Left renal cortex interstitium (tissue), 4 donors: ENCODE measurements at places on chromosomes 4 and X. TPM values are rescaled to one million over a fixed set of nuclear protein-coding genes. Genes with fewer than 3 reads are reported as not detected.
A peak's percentile ranks its signal among the peaks of the same experiment; 100 is the strongest.

Gene FAM47E
- 10.2 TPM for polyA plus RNA-seq

Gene SORBS2
- polyA plus RNA-seq: 69.6 TPM

Gene PCYT1B
- polyA plus RNA-seq: 3.2 TPM

Gene TCEAL5
- polyA plus RNA-seq: 13.6 TPM

Gene TDO2
- polyA plus RNA-seq: 4.0 TPM

Gene SASH3
- polyA plus RNA-seq: 1.3 TPM

Gene AFM
- 13.2 TPM for polyA plus RNA-seq

Gene DAPP1
- polyA plus RNA-seq: 1.4 TPM

Gene MAGEC2
- polyA plus RNA-seq: not detected

- DNase-seq: no peak
Observed at GRCh38 chr4:52911684-52912294, 49.7 kb downstream of the RASL11B start.

DNA sequence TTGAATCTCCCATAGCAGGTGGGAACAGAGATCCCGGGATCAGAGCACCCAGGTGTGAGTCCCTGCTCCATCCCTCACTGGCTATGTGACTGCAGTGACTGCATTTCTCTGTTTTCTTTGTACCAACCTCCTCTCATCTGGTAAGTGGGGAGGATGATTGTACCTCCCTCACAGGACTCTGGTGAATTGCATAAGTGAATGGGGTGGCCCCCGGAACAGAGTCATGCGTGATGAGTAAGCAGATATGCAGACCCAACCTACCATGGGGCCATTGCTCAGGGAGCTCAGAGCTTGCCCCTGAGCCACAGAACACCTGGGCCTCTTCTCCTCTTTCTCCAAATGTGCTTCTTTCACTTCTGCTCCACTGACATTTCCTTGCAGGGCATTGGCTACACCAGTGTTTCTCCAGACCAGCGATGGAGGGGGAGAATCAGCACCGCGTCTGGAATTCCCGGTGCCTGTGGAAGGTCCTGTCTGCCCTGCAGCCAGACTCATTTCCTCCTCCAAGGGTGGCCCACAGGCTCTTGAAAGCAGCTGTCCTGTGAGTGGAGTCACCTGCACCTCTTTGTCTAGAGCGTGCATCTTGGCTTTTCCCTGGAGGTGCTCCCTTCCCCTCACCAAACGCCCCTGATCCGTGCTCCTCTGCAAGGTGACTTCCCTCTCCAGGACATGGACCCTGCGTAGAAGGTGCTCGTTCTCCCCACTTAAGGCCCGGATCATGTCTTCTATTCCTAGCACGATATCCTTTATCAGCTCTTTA lies 30.0 kb downstream of the C4orf50 start:
- no peak for DNase-seq

- no peak for DNase-seq
Observed at GRCh38 chr4:73653695-73654106, 33.5 kb upstream of the RASSF6 start.

GRCh38 chrX:45872480-45872879 lies 671.8 kb upstream of the DIPK2B start:
- DNase-seq: no peak

- no peak for DNase-seq
Observed at GRCh38 chr4:113694008-113694407, 67.5 kb downstream of the CAMK2D start.

DNA sequence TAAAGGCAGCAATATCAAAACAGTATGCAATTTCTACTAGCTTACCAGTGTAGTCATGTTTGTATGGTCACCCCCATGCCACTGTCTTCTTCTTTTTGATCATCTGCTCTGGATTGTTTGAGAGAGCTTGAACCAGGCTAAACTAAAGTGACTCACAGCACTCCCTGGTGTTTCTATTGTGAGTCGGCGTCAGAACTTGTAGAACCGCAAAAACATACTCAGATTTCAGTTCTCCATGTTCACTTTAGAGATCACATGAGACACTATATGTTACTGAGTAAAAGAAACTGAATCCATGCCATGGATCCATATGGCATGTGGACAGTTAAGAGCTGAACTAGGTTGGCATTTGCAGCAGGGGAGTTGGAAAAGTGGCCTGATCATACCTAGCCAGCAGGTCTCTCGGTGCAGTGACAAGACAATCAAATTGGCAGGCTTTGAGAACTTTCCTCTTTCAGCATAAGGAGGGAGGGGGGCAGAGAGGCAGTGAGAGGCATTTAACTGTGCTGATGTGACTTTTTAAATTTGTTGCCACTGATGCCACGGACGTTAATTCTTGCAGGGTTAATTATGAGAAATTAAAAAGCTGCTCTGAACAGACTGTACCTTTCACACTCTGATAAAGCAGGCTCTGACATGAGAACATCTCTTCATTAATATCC lies 88.4 kb downstream of the AFF2 start:
- no peak for DNase-seq

GRCh38 chr4:48047421-48047844 lies 30.9 kb downstream of the NIPAL1 start:
- DNase-seq: no peak

DNA sequence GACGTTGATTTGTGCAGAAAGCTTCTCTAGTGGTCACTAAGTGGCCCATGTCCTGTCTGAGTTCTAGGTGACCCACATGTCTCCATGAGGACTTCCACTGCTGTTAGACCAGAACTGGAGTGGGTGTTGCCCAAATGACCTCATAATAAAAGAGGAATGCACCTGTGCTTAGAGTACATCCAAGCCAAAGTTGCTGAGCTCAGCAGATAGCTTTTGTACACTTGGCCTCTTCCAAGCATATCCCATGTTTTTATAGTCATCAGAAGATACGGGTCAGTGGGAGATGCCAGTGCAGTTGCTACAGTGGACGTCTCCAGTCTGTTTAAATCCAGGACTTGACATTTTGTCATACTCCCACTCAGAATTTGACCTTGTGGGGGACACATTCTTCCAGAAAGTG lies 37.6 kb upstream of the WDR1 start:
- DNase-seq: no peak

GRCh38 chr4:109319684-109320083 lies 17.2 kb upstream of the COL25A1 start:
- DNase-seq: no peak

DNA sequence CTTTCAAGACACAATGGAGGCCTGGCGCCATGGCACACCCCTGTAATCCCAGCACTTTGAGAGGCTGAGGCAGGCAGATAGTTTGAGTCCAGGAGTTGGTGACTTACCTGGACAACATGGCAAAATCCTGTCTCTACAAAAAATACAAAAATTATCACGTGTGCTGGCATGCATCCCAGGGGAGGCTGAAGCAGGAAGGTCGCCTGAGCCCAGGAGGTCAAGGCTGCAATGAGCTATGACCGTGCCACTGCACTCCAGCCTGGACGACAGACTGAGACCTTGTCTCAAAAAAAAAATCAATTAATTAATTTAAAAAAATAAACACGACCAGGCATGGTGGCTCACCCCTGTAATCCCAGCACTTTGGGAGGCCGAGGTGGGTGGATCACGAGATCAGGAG lies 2.0 kb upstream of the CTPS2 start:
- no peak for DNase-seq

DNA sequence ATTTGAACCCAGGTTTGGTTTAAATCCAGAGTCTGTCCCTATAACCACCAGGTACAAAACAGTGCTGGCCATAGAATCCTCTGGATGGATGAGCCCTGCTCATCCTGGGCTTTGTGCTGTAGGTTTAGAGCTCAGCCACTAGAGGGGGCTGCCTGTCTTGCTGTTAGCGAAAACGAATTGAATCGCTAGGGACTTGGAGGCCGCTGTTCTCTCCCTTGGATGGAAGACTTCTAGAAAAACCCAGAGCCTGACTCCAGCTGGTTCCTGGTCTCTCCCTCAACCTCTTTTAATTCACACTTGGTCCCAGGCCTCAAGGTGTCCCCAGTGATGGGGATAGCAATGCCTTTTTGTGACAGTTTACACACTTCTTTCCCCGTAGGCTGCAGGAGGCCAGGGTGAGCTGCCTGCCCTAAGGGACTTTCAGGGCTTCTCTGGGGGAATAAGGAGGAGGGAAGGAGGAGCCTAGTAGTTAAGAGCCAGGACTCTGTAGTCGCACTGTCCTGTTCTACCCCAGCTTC lies 8.7 kb downstream of the RIPPLY1 start:
- DNase-seq: peak; percentile 21

DNA sequence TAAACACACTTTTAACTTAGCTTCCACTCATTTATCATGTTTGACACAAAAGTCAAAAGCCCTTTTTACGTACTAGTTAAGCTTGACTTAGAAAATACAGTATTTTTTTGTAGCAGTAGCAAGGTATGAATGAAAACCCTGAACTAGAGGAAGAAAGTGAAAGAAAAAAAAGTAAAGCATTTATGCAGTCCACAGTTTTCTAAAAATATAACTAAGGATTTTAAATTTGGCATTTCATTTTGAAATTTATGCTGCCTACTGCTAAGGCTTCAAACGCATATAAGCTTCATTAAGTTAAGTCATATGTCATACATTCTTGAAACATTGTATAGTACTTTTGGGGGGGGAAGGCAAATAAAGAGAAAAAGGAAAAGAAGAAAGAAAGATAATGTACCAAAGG lies 201.5 kb downstream of the PDGFC start:
- DNase-seq: no peak

GRCh38 chr4:90124276-90124675 lies 2.9 kb upstream of the CCSER1 start:
- no peak for DNase-seq

- no peak for DNase-seq
Observed at GRCh38 chrX:51876441-51876840, 17.0 kb upstream of the MAGED1 start.

- peak; percentile 78 for DNase-seq
Observed at GRCh38 chr4:7960790-7961655, 21.4 kb upstream of the AFAP1 start.

DNA sequence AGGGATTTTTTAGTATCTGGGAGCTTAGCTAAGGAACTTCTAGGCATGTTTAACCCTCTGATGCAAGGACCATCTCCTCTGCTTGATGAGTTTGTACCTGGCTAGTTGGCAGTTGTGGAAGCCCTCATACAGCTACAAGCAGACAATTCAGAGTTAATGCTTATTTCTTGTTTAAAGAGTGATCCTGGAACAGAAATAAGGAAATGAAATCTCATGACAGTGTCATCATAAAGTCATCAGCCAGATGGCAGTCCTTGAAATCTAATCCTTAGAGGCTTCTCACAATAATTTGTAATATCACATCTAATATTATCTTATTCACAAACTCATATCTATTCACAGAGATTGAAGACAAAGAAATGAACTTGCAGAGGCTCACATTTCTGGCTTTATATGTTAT lies 581.6 kb upstream of the FTHL17 start:
- DNase-seq: no peak
